Neural progenitor cell (in vitro differentiated cells): ENCODE measurements at places on chromosomes 12 and 14.

GRCh38 chr14:65482757-65483438, 70.4 kb downstream of the FUT8 start:
- no peak for DNase-seq

DNA sequence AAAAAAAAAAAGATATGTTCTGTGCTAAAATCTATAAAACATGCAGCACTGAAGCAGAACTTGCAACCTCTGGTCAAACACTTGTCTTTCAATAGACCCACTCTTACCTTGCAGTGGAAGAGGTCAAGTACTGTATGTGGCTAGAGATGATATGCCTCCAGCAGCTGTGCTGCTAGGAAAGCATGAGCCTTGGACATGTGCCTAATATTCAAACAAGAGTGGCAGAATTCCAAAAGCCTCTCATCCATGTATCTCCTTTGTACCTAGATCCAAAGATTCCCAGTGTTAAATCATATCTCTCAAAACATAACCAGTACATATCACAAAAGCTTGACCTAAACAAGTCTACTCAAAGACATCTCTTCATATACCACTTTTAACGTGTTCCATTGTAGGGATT, 105.0 kb upstream of the CPNE8 start:
- DNase-seq: no peak

DNA sequence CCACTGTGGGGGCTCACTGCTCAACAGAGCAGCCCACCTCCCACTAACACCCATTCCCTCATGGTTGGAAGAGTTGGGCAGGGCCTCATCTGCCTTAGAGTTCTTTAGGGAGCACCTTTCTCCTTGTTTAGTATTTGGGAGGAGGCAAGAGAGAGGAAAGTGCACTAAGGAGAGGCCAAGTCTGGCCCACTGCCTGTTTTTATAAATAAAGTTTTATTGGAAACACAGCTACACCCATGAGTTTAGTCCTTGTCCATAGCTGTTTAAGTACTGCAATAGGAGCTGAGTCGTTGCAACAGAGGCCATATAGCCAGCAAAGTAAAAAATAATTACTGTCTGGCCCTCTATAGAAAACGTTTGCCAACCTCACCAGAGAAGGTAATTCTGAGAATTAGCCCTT, 63.9 kb downstream of the C14orf132 start:
- no peak for DNase-seq

GRCh38 chr12:70577283-70577634, 60.0 kb downstream of the PTPRB start:
- DNase-seq: no peak

DNA sequence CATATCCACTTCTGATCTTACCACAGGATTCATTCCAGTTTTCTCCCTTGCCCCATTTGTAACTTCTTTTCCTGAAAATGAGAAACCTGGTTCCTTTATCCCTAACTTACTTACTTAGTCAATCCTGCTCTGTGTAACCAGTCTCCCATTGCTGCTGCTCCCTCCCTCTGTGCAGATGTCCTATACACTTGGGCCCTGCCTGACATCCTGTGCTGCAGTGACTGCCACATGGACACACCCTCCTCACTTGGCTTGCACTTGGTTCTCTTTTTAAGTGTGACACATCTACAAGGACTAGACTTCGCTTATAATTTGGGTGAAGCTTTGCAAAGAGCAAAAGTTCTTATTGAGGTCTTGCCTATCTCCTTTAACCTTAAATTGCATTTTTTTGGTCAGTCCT, 51.4 kb downstream of the FGD4 start:
- no peak for DNase-seq

DNA sequence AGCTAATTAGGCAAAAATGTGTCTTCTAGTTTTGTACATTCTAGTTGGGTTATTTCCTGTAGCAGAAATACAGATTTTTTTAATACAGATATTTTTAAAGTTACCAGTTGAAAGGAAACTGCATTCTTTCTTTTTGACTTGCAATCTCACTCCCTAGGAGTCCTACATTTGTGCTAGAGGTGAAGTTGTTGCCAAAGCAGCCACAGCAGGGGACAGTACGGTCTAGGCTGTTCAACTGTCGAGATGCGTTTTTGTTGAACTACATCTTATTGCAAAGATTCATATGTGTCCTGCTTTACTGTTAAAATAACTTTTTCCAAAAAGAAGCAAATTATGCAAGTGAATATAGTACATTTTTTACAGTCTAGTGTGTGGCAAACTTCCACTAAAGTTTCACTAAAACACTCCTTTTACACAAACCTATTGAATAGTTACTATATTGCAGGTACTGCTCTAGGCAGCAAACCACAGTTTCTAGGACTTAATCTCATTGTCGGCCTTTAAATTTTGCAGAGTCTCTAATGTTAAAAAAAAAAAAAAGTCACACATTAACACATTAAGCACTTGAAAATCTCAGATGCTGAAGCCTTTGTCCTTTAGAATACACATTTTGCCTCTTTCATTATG, 30.2 kb upstream of the SRGAP1 start:
- DNase-seq: no peak

- no peak for DNase-seq
Measured at GRCh38 chr12:70759161-70759918, 122.1 kb upstream of the PTPRB start.

GRCh38 chr14:90848944-90849731, 32.9 kb upstream of the TTC7B start:
- no peak for DNase-seq

GRCh38 chr12:4763549-4763948, 43.3 kb downstream of the GALNT8 start:
- peak; percentile 93 for DNase-seq

- DNase-seq: no peak
Measured at GRCh38 chr12:94320109-94320508, 139.6 kb downstream of the CEP83 start.
